Neural cell (in vitro differentiated cells): ENCODE measurements at places on chromosomes 4 and X. TPM values are rescaled to one million over a fixed set of nuclear protein-coding genes. Genes with fewer than 3 reads are reported as not detected.

Gene GC
- not detected in 2 replicates for polyA plus RNA-seq

Gene ARHGEF38
- polyA plus RNA-seq = not detected in 2 replicates

Gene NALF2
- 5.4 and 6.9 TPM in 2 replicates for polyA plus RNA-seq

Gene HS3ST1
- polyA plus RNA-seq = 0.10 and 0.35 TPM in 2 replicates

Gene PCDH7
- 12.6 and 15.3 TPM in 2 replicates for polyA plus RNA-seq

Gene HMX1
- polyA plus RNA-seq = 0.89 and 1.1 TPM in 2 replicates

Gene BTC
- not detected in 2 replicates for polyA plus RNA-seq

Gene NPNT
- 1.9 and 2.6 TPM in 2 replicates for polyA plus RNA-seq

Gene MAGEA2
- polyA plus RNA-seq = 1.6 and 1.8 TPM in 2 replicates

Gene OTC
- polyA plus RNA-seq = not detected in 2 replicates

Gene HPSE
- polyA plus RNA-seq = 0.16 TPM in 1 of 2 replicates, not detected in the other

Gene GAGE12F
- polyA plus RNA-seq = not detected in 2 replicates

Gene PDLIM3
- 1.8 and 2.2 TPM in 2 replicates for polyA plus RNA-seq

Gene WAS
- 1.0 and 1.1 TPM in 2 replicates for polyA plus RNA-seq

Gene C4orf36
- 1.5 and 2.0 TPM in 2 replicates for polyA plus RNA-seq

Gene HELT
- not detected in 2 replicates for polyA plus RNA-seq

Gene MMRN1
- 2.2 and 7.0 TPM in 2 replicates for polyA plus RNA-seq

Gene GLRA2
- 18.6 and 19.2 TPM in 2 replicates for polyA plus RNA-seq

Gene MGAT4D
- polyA plus RNA-seq = 0.05 TPM in 1 of 2 replicates, not detected in the other

Gene CSN1S1
- polyA plus RNA-seq = not detected in 2 replicates

Gene PPP2R3B
- polyA plus RNA-seq = 41.7 and 49.3 TPM in 2 replicates

Gene PI4K2B
- 9.5 and 10.0 TPM in 2 replicates for polyA plus RNA-seq

Gene GATA1
- polyA plus RNA-seq = not detected in 2 replicates

Gene ITIH6
- polyA plus RNA-seq = not detected in 2 replicates

Gene MAOA
- 1.3 and 1.8 TPM in 2 replicates for polyA plus RNA-seq

Gene GPRASP3
- 16.4 and 16.5 TPM in 2 replicates for polyA plus RNA-seq

Gene TSPAN6
- polyA plus RNA-seq = 45.8 and 63.3 TPM in 2 replicates

Gene TMEM154
- polyA plus RNA-seq = 0.04 TPM in 1 of 2 replicates, not detected in the other

Gene HSPA4L
- polyA plus RNA-seq = 12.5 and 13.0 TPM in 2 replicates

Gene OPRPN
- not detected in 2 replicates for polyA plus RNA-seq

Gene KCTD8
- 0.71 and 1.2 TPM in 2 replicates for polyA plus RNA-seq

Gene TLR3
- polyA plus RNA-seq = not detected in 2 replicates
